ENCODE measurements at places on chromosomes 13 and 19.
A peak's percentile ranks its signal among the peaks of the same experiment; 100 is the strongest.

- no peak for DNase-seq
Observed at GRCh38 chr13:64347664-64348063, 2882.5 kb downstream of the PCDH9 start.

GRCh38 chr13:34371645-34372395 is 553.9 kb downstream of the RFC3 start:
- DNase-seq = no peak

- peak; percentile 35 for DNase-seq
Observed at GRCh38 chr13:30690282-30691188, 44.8 kb upstream of the ALOX5AP start.

- no peak for DNase-seq
Observed at GRCh38 chr19:55406091-55406825, 1.3 kb downstream of the UBE2S start.

- DNase-seq = no peak
Observed at GRCh38 chr19:31955884-31956283, 389.5 kb upstream of the ZNF507 start.

- no peak for DNase-seq
Observed at GRCh38 chr19:28542394-28543243, 670.3 kb downstream of the UQCRFS1 start.

DNA sequence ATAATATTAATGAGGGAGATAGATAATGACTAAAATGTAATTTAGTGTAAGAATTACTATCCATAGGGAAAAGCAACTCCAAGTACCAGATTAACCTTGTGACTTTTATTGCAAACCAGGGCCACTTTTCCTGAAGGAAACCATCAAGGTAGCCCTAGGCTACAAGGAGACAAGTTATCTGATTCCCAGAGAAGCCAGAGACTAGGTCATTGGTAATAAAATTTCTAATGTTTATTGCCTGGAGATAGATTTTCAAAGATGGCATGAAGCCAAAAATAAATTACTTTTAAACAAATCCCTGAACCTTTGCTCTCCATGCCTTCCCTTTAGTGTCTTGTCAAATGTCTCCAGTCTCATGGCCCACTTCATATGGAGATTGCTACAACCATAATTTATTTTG is 610.1 kb upstream of the SLC10A2 start:
- no peak for DNase-seq
